ENCODE measurements at places on chromosomes 6 and 20. TPM values are rescaled to one million over a fixed set of nuclear protein-coding genes. Genes with fewer than 3 reads are reported as not detected.

The CD109 gene
- total RNA-seq, result 1.4 TPM

- DNase-seq, result no peak
- H3K27ac ChIP-seq, result peak overlapping the region; percentile 59
- H3K36me3 ChIP-seq, result no peaks in the 10 kb centered on the region
- no peaks in the 10 kb centered on the region for H3K4me1 ChIP-seq
Observed at GRCh38 chr20:37270576-37271420, 9.2 kb upstream of the GHRH start.

The PNPLA1 gene
- 1.3 TPM for total RNA-seq

DNA sequence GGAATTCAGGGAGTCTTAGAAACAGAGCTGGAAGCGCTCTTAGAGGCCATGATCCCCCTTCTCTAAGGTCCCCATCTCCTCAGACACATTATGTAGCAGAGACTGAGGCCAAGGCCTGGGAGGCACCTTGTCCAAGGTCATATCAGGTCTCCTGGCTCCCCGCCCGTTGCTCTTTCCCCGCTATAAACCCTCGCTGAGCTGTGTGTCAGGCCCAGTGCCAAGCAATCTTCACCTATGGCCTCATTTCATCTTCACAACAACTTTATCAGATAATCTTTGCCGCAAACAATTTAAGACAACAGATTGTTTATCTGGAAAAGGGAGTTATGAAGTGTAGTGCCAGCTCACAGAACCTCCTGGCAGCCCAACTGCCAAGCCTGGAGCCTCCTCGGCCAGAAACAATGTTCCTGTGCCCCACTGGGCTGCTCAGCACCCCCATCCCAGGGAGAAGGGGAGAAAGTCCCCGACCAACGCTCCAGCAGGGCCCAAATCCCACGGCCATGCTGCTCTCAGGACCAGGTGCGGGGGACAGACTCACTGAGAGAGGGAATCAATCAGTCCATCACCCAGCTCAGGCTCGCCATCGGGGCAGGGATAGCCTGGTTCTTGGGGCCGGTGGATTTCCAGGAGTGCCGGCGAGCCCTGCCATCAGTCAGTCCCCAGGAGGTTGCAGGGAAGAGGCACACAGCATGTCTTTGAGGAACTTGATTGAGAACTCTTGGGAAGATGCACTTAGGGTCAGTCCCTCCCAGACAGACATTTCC lies 16.9 kb upstream of the FANCE start:
- H3K36me3 ChIP-seq, result no peaks in the 10 kb centered on the region
- no peak overlapping the region for H3K27ac ChIP-seq
- H3K4me3 ChIP-seq, result no peak overlapping the region
- peaks cover 29% of the 10 kb centered on the region for H3K4me1 ChIP-seq
- DNase-seq, result peak; percentile 90
- no peaks in the 10 kb centered on the region for H3K27me3 ChIP-seq

- no peaks in the 10 kb centered on the region for H3K27me3 ChIP-seq
- no peak overlapping the region for H3K27ac ChIP-seq
- no peaks in the 10 kb centered on the region for H3K36me3 ChIP-seq
- H3K4me1 ChIP-seq, result no peaks in the 10 kb centered on the region
- H3K4me3 ChIP-seq, result no peak overlapping the region
Observed at GRCh38 chr6:52759085-52759484, 4.2 kb downstream of the GSTA2 start.

- DNase-seq, result no peak
- no peaks in the 10 kb centered on the region for H3K4me1 ChIP-seq
- H3K27ac ChIP-seq, result no peak overlapping the region
- H3K4me3 ChIP-seq, result no peak overlapping the region
- H3K36me3 ChIP-seq, result no peaks in the 10 kb centered on the region
- H3K27me3 ChIP-seq, result no peaks in the 10 kb centered on the region
Observed at GRCh38 chr20:32528171-32528891, 56.8 kb downstream of the NOL4L start.

The PAX1 gene
- total RNA-seq, result not detected

The MEP1A gene
- total RNA-seq, result 748 TPM

The TMEM200A gene
- 3.4 TPM for total RNA-seq

DNA sequence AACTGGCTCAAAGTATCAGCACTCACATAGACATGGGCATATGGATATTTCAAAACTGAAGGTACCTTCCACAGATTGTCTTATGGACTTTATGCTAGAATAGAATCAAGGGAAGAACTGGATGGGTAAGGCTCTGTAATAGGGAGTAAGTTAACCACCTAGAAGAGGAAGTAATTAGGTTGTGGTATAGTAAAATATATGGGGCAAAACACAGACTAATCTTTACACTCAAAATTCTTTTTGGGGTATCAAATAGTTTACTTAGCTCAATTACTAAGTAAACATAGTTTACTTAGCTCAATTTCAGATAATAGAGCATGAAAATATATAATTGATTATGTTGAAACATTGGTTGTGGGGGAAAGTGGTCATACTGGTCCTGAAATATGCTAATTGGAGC lies 94.2 kb upstream of the ATXN1 start:
- no peak overlapping the region for H3K4me3 ChIP-seq
- H3K27ac ChIP-seq, result no peak overlapping the region
- H3K36me3 ChIP-seq, result no peaks in the 10 kb centered on the region
- DNase-seq, result no peak
- no peaks in the 10 kb centered on the region for H3K4me1 ChIP-seq

GRCh38 chr6:13372688-13373487 lies 44.6 kb upstream of the TBC1D7 start:
- no peak overlapping the region for H3K4me3 ChIP-seq
- no peaks in the 10 kb centered on the region for H3K27me3 ChIP-seq
- no peaks in the 10 kb centered on the region for H3K36me3 ChIP-seq
- no peak for DNase-seq
- H3K4me1 ChIP-seq, result no peaks in the 10 kb centered on the region

GRCh38 chr6:93358435-93358834 lies 60.9 kb downstream of the EPHA7 start:
- no peak for DNase-seq
- no peak overlapping the region for H3K4me3 ChIP-seq
- no peaks in the 10 kb centered on the region for H3K27me3 ChIP-seq
- H3K36me3 ChIP-seq, result no peaks in the 10 kb centered on the region
- H3K27ac ChIP-seq, result no peak overlapping the region

The RIMS1 gene
- not detected for total RNA-seq

DNA sequence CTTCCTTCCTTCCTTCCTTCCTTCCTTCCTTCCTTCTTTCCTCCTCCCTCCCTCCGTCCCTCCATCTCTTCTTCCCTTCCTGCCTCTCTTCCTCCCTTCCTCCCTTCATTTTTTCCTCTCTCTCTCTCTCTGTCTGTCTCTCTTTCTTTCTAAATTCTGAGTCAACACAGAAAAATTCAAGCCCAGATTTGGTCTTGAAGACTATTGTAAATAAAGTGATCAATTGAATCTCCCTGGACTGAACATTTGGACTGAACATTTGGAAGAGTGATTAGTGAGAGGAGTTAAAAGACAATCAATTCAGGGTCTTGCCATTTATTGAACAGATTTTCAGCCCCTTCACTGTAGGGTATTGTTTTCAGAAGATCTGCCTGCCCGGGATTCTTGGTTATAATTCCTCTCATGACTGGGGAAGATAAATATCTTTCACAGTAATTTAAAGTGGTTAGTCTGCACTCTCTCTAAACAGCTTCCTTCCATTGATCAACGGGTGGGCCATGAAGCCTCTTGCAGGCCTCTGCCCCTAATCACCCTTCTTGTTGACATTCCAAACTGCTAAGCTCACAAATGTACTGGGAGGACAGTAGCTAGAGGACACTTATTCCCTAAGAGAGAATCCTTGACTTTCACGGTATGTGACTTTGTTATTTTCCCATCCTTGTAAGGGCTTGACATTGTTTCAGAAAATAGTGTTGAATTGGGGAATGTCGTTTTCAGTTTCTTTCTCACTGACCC lies 101.7 kb upstream of the BMP2 start:
- no peaks in the 10 kb centered on the region for H3K27me3 ChIP-seq
- H3K4me1 ChIP-seq, result no peaks in the 10 kb centered on the region
- no peak overlapping the region for H3K27ac ChIP-seq
- H3K36me3 ChIP-seq, result no peaks in the 10 kb centered on the region

DNA sequence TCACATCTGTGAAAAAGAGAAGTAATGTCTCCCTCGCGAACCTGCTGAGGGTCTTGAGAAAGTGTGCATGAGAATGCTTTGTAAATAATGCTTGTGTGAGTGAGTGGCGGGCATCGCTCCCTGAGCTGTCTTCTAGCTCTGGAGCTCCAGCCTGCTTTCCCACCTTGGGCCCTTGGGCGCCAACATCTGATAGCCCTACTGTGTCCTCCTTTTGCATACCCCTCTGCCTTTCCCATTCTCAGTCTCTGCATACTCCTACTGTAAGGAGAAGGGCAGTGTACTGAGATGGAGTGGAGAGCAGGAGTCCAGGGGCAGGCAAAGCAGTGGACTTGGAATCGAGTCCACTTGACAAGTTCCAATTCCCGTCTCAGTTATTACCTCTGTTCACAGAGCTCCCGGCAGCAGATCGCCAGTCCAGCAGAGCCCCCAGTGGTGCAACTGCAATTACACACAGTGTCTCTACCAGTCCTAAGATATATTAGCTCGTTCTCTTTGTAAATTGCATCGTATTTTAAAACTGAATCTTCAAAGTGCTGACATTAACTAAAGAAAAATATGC lies 847 bp upstream of the NCR2 start:
- H3K36me3 ChIP-seq, result no peaks in the 10 kb centered on the region
- no peaks in the 10 kb centered on the region for H3K4me1 ChIP-seq
- H3K27ac ChIP-seq, result peak overlapping the region; percentile 68
- no peaks in the 10 kb centered on the region for H3K27me3 ChIP-seq
- no peak for DNase-seq
- H3K4me3 ChIP-seq, result no peak overlapping the region

The NT5E gene
- 17.3 TPM for total RNA-seq

DNA sequence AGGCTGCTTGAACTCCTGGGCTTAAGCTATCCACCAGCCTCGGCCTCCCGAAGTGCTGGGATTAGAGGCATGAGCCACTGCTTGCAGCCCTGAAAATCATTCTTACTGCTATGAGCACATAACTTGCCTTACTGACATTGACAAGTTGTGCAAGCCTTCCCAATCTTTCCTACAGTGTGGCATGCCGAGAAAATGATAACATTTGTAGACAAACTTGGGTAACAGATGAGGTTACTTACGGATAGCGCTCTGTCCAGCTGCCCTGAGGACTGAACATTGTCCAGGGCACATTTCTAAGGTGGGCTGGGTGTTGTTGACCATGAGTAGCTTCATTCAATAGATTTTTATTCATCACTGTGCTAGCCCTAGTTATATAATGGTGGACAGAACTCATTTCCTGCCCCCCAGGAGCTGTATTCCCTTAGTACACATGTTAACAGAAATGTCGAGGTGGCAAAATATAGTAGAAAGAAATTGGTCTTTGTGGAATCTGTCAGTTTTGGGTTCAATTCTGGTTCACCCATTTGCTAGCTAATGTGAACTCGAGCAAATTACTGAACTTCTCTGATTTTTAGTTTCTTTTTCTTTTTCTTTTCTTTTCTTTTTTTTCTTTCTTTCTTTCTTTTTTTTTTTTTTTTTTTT lies 118.4 kb upstream of the AKIRIN2 start:
- no peak for DNase-seq
- H3K27me3 ChIP-seq, result no peaks in the 10 kb centered on the region
- H3K4me3 ChIP-seq, result no peak overlapping the region
- H3K36me3 ChIP-seq, result no peaks in the 10 kb centered on the region

GRCh38 chr20:38674092-38674764 lies 50.1 kb upstream of the SLC32A1 start:
- H3K4me3 ChIP-seq, result peak overlapping the region; percentile 29
- H3K36me3 ChIP-seq, result no peaks in the 10 kb centered on the region
- H3K4me1 ChIP-seq, result peaks cover 17% of the 10 kb centered on the region
- DNase-seq, result peak; percentile 47
- no peak overlapping the region for H3K27ac ChIP-seq

The TMEM74B gene
- total RNA-seq, result 23.5 TPM

- no peak overlapping the region for H3K27ac ChIP-seq
- no peaks in the 10 kb centered on the region for H3K27me3 ChIP-seq
- H3K4me1 ChIP-seq, result no peaks in the 10 kb centered on the region
- no peaks in the 10 kb centered on the region for H3K36me3 ChIP-seq
- H3K4me3 ChIP-seq, result no peak overlapping the region
- DNase-seq, result no peak
Observed at GRCh38 chr6:35903679-35904078, 17.2 kb downstream of the SRPK1 start.

The ZC3H12D gene
- total RNA-seq, result 20.3 TPM

- no peak overlapping the region for H3K27ac ChIP-seq
- no peaks in the 10 kb centered on the region for H3K36me3 ChIP-seq
- H3K27me3 ChIP-seq, result no peaks in the 10 kb centered on the region
- H3K4me3 ChIP-seq, result no peak overlapping the region
- no peaks in the 10 kb centered on the region for H3K4me1 ChIP-seq
Observed at GRCh38 chr6:18260448-18261106, 3.8 kb downstream of the DEK start.

DNA sequence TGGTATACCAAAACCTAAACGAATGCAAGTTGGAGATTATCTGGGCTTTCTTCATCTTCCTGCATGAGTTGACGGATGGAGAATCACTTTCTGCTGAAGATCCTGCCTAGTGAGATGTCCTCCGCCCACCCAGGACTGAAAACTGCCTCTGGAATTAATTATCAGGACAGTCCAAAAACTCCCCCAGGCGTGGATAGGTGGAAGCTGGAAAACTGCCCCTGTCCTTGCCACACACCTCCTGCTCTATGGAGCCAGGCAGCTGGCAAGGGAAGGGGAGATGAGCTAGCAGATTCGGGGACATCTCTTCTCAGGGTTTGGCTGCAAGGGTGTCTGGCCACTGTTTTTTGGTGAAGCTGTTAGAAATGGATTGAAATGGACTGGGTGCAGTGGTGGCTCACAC lies 89.3 kb upstream of the ZNFX1 start:
- DNase-seq, result no peak
- no peaks in the 10 kb centered on the region for H3K36me3 ChIP-seq
- H3K4me3 ChIP-seq, result no peak overlapping the region
- H3K4me1 ChIP-seq, result no peaks in the 10 kb centered on the region

- DNase-seq, result no peak
- no peaks in the 10 kb centered on the region for H3K27me3 ChIP-seq
- no peak overlapping the region for H3K4me3 ChIP-seq
- no peaks in the 10 kb centered on the region for H3K36me3 ChIP-seq
- no peaks in the 10 kb centered on the region for H3K4me1 ChIP-seq
- H3K27ac ChIP-seq, result no peak overlapping the region
Observed at GRCh38 chr6:775863-776262, 82.9 kb upstream of the EXOC2 start.

The OTOR gene
- not detected for total RNA-seq

DNA sequence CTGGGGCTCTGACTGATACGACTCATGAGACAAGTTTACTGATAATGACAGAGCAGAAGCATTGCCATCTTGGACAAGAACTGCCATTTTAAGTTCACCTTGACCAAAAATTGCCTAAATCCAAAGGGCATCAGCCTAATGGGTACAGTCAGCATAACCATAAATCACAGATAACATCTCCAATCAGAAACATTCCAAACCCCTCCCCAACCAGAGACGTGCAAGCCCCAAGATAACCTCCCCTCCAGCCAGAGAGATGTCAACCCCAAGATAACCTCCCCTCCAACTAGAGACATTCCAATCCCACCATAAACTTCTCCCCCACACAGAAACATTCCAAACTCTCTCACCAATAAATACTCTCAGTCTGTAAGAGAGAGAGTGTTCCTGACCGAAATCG lies 10.5 kb downstream of the GPLD1 start:
- DNase-seq, result no peak
- H3K36me3 ChIP-seq, result no peaks in the 10 kb centered on the region
- no peak overlapping the region for H3K27ac ChIP-seq
- no peak overlapping the region for H3K4me3 ChIP-seq
- H3K27me3 ChIP-seq, result no peaks in the 10 kb centered on the region

GRCh38 chr6:104640150-104640700 lies 219.5 kb downstream of the HACE1 start:
- no peaks in the 10 kb centered on the region for H3K4me1 ChIP-seq
- no peak overlapping the region for H3K27ac ChIP-seq
- H3K27me3 ChIP-seq, result no peaks in the 10 kb centered on the region
- no peaks in the 10 kb centered on the region for H3K36me3 ChIP-seq
- no peak overlapping the region for H3K4me3 ChIP-seq

The IL17A gene
- not detected for total RNA-seq
